ENCODE measurements at places on chromosomes 3 and 15.

DNA sequence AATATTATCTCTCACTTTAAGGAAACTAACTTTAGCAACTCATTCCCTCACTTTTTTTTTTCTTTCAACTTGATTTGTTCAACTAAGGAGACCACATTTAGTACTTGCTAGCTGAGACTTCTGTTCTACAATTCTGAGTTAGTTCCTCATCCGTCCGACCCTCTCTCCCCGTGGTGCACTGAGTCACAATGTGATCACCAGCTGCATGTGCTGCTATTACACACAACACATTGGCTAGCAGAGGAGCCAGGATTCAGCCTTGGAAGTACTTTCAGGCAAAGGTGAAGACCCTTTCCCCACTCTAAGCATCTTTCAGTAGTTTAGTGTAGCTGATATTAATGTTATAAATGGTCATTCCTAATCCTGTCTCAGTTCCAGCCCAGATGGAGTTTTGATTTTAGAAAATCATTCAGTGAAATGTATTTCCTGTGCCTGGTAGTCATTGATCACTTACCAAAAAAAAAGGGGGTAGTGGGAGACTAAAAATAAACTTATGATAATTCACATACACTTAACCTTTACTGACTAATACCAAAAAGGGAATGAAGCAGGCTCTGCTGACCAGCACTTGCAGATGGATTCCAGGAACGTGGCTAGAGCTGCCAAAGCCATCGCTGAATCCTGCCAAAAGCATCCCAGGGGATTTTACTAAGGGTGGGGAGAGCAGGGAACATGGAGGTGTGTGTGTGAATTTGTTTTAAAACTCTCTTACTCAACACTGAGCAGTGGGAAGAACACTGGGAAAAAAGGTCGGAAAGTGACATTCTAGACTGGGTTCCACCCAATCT lies 424.8 kb downstream of the LPP start:
- DNase-seq = no peak

DNA sequence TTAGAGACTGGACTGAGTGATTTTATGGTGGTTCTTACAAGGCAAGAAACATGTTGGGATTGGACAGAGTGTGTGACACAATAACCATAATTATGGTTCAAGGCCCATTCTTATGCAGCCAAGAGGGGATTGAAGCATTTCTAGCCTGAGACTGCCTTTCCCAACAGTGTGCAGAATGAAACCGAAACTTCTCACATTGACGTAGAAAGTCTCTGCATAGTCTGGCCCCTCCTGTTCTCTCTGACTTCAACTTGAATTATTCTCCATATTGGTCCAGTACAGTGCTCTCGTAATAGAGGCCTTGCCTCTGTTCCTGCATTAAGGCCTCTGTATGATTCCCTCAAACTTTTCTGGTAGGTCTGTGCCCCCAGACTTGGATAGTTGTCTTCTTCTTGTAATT lies 138.3 kb downstream of the DIPK2A start:
- DNase-seq = no peak

DNA sequence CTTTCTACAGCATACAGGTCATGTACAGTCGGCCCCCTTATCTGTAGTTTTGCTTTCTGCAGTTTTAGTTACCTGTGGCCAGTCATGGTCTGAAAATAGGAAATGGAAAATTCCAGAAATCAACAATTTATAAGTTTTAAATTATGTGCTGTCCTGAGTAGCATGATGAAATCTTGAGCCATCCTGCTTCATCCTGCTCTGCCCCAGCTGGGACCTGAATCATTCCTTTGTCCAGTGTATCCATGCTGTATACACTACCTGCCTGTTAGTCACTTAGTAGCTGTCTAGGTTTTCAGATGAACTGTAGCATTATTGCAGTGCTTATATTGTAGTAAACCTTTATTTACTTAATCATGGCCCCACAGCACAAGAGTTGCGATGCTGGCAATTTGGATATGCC lies 44.8 kb downstream of the AP4E1 start:
- no peak for DNase-seq

GRCh38 chr3:39519103-39519502 lies 51.6 kb downstream of the MOBP start:
- no peak for DNase-seq

GRCh38 chr3:38548154-38548931 lies 52.2 kb downstream of the EXOG start:
- no peak for DNase-seq

Measured in NCI-H2029 (cell line).